Urinary bladder (tissue), 4 donors: ENCODE measurements at places on chromosomes 6 and 20. TPM values are rescaled to one million over a fixed set of nuclear protein-coding genes. Genes with fewer than 3 reads are reported as not detected.

GRCh38 chr6:118562959-118563358 is 14.9 kb downstream of the PLN start:
- no peak for DNase-seq

LHFPL5 gene
- polyA plus RNA-seq, result not detected

SLC17A3 gene
- polyA plus RNA-seq, result not detected

DUSP22 gene
- polyA plus RNA-seq, result 59.0 TPM

GRCh38 chr20:10655720-10656669 is 17.8 kb downstream of the JAG1 start:
- DNase-seq, result no peak
